A549 treated with CORT108297 at 1 μM for 4 hours (cell line): ENCODE measurements at places on chromosomes 16 and 17. TPM values are rescaled to one million over a fixed set of nuclear protein-coding genes. Genes with fewer than 3 reads are reported as not detected.

Gene EPX
- total RNA-seq, result 0.03 TPM in 1 of 5 replicates, not detected in the others

Gene KRTAP2-1
- total RNA-seq, result not detected in 5 replicates

Gene LDHD
- total RNA-seq, result 0.52 to 0.92 TPM (median 0.78 TPM) in 5 replicates

Gene NPW
- total RNA-seq, result 0.87 to 1.3 TPM (median 1.1 TPM) in 5 replicates

Gene ZG16
- total RNA-seq, result not detected in 5 replicates

Gene CSH1
- not detected in 5 replicates for total RNA-seq

Gene FNDC8
- not detected in 5 replicates for total RNA-seq

Gene VAT1L
- total RNA-seq, result 0.02 to 0.03 TPM in 2 of 5 replicates, not detected in the others

Gene DNAH2
- 0.01 to 0.05 TPM (median 0.01 TPM) in 3 of 5 replicates, not detected in the others for total RNA-seq

Gene YBX2
- total RNA-seq, result 0.53 to 0.69 TPM (median 0.59 TPM) in 5 replicates

Gene NUDT21
- total RNA-seq, result 94.5 to 123 TPM (median 114 TPM) in 5 replicates

Gene HSPB9
- total RNA-seq, result not detected in 5 replicates

Gene KRTAP2-2
- total RNA-seq, result not detected in 5 replicates

Gene ITGAD
- 0.02 TPM in 1 of 5 replicates, not detected in the others for total RNA-seq

Gene KRT28
- total RNA-seq, result not detected in 5 replicates
